ENCODE measurements at places on chromosomes 7 and 10.

- no peak for DNase-seq
These were observed 42.4 kb downstream of the TBATA start for GRCh38 chr10:70742537-70743429.

DNA sequence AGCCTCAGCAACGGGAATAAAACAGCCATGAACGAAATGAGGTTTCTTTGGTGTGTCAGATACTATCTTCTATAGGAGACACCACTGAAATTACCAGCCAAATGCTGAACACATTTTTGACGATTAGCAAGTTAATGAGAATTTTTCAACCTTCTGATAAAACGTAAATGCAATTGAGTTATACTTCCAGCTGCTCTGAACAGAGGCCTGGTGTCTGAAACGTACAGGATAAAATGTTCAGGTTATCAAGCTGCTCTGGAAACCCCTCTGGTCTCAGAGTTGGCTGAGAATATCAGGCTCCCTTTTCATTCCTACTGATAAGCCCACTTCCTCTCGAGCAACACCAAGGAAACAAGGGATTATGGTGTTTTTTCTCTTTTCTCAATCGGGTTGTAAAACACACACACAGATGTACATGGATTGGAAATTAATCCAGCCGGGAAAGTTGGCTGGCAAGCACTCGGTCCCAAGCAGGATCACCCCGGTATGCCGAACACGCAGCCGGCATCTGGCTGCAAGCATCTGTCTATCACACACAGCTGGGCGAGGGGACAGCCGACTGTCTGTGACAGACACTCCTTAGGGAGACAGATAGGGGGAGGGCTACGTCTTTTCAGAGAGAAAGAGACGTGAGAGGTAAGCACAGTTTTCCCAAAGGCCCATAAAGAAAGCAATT, 171.8 kb downstream of the PRKAG2 start:
- no peak for DNase-seq

DNA sequence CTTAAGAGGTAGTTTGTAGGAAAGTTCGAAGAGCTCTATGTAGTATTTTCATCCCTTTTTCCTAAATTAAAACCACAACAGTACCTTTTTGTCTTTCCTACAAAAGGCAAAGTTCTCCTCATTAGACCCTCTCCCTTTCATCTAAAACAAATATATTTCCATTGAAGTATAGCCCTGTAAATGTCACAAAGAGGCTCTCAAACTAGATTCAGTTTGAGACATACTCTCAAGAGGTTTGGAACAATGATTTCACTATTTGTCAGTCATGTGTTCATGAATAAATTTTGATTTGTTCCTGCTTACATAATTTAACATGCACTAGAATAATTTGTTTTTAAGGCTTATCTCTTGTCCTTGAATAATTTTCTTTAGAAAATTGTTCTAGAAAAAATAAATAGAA, 12.2 kb downstream of the TAS2R16 start:
- DNase-seq = no peak

GRCh38 chr10:132066812-132067211, 1.1 kb downstream of the JAKMIP3 start:
- no peak for DNase-seq

DNA sequence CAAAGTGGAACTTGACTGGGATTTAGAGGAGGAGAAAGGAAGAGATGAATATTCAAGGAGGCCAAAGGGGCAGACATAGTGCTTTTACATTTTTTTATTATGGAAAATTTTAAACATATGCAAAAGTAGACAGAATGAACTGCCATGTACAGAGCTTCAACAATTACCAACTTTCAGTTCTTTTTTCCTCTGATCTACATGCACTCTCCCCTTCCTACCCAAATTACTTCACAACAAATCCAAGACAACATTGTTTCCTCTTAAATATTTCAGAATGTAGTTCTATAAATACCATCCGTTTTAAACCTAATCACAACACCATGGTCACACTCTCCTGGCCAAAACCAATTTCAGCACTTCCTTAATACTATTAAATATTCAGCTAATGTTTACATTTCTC, 83.5 kb upstream of the FZD1 start:
- no peak for DNase-seq

- no peak for DNase-seq
These were observed 1.7 kb downstream of the CXCL12 start for GRCh38 chr10:44382981-44383748.

- peak; percentile 88 for DNase-seq
These were observed 407.4 kb downstream of the KCNMA1 start for GRCh38 chr10:77230194-77230593.

DNA sequence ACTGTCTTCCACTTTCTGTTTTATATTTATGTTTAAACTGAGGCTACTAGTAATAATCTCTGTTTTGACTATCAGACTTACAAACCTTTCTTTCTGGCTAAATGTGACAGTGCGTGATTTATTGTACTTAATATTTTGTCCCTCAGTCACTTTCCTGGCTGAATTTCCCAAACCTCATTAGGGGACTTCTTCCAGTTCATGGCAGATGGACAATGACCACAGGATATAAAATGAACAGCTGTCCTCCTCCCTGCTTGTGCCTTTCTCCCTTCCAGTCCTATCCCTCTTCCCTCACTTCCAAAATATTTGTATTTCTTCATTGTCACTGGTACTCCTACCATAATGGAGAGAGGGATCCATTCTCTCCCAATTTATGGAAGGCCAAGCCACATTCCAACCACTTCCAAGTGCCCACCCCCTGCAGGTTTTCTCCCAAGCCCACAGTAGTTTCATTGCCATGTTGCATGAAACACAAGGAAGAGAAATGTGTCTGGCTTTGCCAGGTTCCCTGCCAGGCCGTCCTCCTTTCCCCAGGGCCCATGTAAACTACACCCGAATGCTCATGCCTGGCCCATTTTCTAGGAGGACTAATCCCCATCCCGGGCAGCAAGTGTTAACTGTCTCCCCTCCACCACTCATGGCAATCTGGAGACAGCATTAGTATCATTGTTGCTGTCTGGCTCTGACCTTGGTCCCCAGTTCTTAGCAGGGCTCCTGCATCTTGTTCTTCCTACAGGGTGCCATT, 269.5 kb upstream of the SLC26A5 start:
- DNase-seq = no peak

- DNase-seq = no peak
These were observed 324.5 kb downstream of the PHF14 start for GRCh38 chr7:11298220-11298619.

- peak; percentile 11 for DNase-seq
These were observed 83.7 kb downstream of the SLC16A9 start for GRCh38 chr10:59625721-59626522.

GRCh38 chr10:21238044-21238443, 287.4 kb downstream of the SKIDA1 start:
- DNase-seq = no peak

DNA sequence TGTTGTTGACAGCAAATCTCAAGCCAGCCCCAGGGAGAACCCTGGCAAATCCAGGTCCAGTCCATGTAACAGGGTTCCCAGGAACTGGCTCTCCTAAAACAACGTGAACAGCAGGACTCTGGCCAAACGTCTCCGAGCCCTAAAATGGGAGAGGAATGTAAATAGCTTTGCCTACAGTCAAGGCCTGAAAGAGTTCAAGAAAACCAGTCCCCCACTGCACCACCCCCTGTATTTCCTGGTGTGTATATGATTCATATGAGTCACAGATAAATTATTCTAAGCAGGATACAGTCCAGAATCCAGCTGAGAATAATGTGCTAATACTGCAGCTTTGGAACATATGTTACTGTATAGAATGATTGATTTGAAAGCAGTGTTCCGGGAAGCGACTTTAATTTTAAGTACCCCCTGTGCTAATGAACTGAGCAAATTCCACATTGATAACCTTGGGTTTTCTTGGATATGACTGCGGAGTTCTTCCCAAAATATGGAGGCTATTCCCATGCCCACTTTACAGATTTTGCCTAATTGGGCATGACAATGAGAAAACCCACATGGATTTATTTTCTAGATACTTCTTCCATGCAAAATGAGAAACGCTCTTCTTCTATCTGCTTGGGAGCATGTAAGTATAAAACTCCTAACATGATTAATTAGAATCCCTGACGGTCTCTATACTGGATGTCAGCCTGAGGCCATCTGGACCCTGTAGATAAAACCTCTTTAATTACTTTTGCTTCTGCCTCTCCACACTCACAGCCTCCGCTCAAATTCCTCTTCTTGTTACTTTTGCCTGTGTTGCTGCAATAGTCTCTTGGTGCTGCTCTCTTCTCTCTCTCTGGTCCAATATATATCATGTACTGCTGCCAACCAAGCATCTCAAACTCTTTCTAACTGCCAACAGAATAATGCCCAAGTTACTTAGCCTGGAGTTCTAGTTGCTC, 50.2 kb downstream of the LAMB4 start:
- DNase-seq = no peak

- DNase-seq = no peak
These were observed 491.8 kb upstream of the GHITM start for GRCh38 chr10:83647526-83647925.

DNA sequence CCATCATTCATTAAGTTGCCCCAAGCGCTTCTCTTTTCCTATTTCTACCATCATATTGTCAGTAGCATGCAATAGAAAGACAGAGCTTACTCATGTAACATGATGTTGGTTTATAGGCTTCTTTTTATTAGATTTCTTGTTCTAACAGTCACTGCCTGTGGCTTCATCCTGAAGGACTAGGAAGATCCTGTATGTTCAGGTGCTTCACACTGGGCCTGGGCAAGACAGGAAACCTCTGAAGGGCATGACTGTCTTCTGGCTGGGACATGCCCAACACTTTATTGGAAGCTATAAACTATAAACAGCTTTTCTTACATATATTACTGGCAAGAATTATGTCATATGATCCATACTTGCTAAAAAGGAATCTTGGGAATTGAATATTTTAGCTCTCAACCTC, 258.4 kb upstream of the AKR1E2 start:
- DNase-seq = no peak

DNA sequence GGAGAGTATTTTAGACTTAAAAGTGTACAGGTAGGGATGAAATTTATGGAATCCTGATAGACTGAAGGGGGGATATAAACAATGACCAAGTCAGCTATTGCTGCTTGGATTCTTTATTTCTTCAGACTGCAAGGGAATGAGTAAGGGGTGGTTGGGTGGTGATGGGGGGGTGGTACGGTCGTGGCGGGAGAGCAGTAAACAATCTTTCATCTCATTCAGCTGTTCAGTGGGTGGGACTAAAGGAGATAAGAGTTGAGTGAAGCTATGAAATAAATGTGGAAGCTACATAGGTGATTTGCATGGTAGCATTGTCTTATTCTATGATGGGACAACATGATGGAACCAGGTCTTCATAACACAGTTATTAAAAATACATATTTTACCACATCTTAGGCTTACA, 1.8 kb downstream of the SEPTIN7 start:
- DNase-seq = no peak

DNA sequence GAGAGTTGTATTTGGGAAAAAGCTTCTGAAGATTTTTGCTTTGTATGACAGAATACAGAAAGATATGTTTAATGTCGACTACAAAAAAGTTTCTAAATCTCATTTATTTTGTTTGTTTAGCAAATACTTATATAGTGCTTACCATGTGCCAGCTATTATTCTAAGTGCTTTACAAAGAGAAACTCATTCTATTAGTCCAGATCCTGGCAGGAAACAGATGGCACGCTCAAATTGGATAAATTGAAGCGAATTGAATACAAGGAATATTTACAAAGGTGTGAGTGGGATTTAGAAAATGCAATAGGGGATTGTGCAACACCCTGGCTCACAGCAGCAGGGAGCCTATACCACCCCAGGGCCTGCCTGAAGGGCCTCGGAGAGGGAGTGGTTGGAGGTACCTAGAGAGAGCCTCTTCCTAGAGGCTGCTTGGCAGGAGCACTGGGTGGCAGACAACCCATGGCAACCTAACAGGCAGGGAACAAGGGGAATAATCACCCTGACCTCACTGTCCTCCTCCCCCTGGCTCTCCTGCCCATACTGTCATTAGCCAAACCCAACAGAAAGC, 27.6 kb upstream of the FAM204A start:
- no peak for DNase-seq

DNA sequence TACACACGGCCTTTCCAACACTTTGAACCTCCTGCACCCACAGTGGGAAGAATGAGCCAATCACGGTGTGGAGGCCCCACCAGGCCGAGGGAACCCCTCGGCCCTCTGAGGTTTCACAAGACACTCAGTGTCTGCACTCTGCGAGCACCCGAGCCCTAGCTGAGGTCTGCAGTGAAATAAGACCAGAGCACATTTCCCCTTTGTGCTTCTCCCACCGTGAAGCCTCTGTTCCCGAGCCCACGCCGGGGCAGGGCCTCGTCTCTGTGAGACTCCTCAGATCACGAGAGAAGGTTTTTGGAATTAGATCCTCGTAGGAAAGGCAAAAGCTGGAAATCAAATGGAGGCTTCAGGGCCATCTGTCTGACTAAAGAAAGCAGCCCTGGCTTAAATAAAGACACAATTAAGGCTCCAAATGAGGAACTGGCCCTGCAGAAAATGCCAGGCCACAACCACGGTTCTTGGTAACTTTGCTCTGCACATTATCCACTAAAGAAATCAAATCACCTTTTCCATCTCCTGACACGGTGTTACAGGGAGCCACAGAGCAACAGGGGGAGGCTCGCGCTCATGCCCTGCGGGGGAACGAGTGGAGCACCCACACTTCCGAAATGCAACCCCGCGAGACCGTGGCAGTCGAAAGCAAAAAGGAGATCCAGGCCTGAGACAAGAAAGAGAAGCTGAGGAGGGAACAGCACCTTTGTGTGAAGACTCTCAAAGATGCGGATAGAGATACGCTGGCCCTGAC, 43.7 kb downstream of the FAM53B start:
- DNase-seq = no peak

GRCh38 chr7:34064519-34065158, 159.3 kb downstream of the BMPER start:
- DNase-seq = no peak

GRCh38 chr10:17665747-17666146, 21.8 kb downstream of the STAM start:
- peak; percentile 81 for DNase-seq

- no peak for DNase-seq
These were observed 342.8 kb downstream of the DNAJB6 start for GRCh38 chr7:157679607-157680006.

DNA sequence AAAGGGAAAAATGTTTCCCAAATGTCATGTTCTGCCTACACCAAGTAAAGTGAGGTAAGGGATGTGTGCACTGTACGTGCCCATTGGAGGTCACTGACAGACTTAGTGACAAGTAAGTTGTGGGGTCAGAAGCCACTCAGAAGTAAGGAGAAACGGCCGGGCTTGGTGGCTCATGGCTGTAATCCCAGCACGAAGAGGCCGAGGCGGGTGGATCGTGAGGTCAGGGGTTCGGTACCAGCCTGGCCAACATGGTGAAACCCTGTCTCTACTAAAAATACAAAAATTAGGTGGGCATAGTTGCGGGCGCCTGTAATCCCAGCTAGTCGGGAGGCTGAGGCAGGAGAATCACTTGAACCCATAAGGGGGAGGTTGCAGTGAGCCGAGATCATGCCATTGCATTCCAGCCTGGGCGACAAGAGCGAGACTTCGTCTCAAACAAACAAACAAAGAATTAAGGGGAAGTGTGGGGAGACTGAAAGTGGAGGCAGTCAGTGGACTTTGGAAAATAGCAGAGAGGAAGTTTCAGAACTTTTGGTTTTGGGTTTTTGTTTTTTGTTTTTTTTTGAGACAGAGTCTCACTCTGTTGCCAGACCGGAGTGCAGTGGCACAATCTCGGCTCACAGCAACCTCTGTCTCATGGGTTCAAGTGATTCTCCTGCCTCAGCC, 114.8 kb downstream of the WDFY4 start:
- no peak for DNase-seq

- DNase-seq = no peak
These were observed 25.3 kb downstream of the WIPI2 start for GRCh38 chr7:5215313-5215712.

GRCh38 chr7:122802301-122802751, 83.9 kb downstream of the CADPS2 start:
- DNase-seq = no peak

Measured in BJ (cell line).